Choroid plexus epithelial cell (primary cell): ENCODE measurements at places on chromosomes 7 and 10.
A peak's percentile ranks its signal among the peaks of the same experiment; 100 is the strongest.

DNA sequence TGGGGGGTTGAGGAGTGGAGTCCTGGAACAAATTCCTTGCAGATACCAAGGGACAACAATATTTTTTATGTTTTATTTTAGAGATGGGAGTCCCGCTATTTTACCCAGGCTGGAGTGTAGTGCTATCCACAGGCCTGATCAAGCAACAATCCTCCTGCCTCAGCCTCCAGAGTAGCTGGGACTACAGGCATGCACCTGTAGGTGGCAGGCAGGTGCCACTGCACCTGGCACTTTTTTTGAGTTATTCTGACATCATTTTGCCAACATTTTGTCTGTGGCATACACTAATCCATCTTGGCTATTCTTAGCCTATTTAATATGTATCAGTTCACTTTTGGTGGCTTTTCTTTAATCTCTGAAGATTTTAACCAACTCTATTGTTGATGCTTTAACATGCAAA lies 317.8 kb upstream of the MTPN start:
- no peak for DNase-seq

DNA sequence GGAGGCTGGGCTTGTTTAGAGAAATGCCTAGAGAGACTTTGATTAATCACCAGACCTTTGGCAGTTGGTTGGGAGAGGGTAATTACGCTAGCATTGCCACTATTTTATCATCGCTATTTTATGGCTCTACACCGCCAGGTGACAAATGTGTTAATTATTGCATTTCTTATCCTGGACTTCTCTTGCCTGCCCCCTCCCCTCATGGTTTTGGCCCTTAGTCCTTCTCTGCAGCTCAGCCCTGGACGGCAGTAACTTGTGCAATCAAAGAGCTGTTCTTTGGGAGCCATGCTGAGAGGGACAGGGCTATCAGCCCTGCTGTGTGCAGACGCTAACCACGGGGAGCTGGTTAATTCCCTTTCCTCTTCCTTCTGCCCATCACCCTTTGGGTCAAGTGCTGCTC lies 585.0 kb downstream of the AUTS2 start:
- DNase-seq, result peak; percentile 10

- DNase-seq, result no peak
Measured at GRCh38 chr7:151748733-151749132, 128.2 kb downstream of the PRKAG2 start.

- no peak for DNase-seq
Measured at GRCh38 chr10:33833566-33833965, 499.1 kb upstream of the NRP1 start.

- DNase-seq, result no peak
Measured at GRCh38 chr7:118109607-118110006, 74.4 kb upstream of the LSM8 start.

GRCh38 chr7:97381815-97382554 lies 264.5 kb downstream of the SDHAF3 start:
- DNase-seq, result no peak

DNA sequence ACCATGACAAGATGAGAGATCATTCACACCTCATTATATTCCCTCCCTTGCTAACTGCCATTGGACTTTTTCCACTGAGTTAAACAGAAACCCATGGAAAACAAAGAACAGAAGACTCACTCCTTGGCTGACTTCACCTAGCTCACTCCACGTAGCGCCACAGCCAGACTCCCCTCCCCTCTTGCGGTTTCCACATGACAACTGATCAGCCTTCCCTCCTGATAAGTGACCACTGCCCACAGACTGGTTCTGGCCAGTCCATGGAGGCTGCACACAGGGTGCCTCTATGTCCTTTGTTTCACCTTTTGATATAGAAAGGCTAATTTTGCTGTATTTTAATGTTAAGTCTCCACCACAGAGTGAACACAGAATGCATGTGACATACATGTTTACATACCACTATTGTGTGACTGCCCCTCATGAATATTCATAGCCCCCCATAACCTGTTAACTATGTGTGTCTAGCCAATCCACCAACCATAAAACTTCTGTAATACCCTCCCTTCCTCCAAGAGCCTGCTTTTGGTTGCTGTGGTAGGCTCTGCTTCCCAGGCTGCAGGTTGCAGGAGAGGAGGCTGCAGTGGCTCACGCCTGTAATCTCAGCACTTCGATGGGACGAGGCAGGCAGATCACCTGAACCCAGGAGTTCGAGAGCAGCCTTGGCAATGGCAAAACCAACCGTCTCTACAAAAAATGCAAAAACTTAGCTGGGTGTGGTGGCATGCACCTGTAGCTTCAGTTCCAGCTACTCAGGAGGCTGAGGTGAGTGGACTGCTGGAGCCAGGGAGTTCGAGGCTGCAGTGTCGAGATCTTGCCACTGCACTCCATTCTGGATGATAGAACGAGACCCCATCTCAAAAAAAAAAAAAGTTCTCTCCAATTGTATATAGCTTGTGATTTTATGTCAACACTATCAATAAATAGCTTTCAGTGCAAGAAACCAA lies 10.0 kb upstream of the IFIT5 start:
- no peak for DNase-seq

- DNase-seq, result peak; percentile 44
Measured at GRCh38 chr10:88545359-88545758, 37.8 kb downstream of the RNLS start.

DNA sequence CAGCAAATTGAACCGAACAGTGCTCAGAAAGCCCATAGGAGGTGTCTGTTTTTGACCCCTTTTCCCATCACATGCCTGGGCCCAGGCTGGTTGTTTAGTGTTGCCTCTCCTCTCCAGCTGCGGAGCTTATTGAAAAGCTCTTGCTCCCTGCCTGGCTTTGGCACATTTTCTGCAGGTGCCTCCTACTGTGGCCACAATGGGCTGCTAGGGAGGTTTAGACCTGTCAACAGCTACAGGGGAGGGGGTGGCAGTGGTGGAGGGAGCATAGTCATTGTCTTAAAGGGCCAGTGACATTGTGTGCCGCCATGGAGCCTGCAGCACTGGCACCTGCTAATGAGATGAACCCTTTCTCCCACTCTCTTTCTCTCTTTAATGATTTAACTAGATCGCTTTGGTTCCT lies 13.2 kb upstream of the ENO4 start:
- DNase-seq, result no peak

GRCh38 chr10:107966826-107967225 lies 802.3 kb upstream of the SORCS1 start:
- peak; percentile 10 for DNase-seq

DNA sequence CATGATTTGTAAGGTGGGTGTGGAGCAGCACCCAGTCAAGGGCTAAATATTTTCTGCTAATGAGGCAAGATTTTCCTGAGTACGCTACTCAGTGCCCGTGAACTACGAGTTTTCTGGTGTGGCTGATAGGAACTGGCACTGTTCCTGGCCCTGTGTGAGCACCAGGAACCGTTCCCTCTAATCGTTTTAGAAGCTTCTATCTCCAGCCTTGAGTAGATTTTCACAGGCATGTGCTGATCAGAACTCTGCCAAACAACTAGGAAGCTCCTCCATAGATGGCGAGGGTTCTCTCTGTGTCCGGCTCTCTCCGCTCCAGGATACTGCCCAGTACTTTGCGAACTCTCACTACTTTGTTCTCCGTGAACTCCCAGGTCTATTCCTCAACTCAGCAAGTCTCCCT lies 17.7 kb downstream of the TRIM4 start:
- DNase-seq, result no peak

GRCh38 chr7:142548978-142549377 lies 200.3 kb upstream of the PRSS1 start:
- peak; percentile 38 for DNase-seq

DNA sequence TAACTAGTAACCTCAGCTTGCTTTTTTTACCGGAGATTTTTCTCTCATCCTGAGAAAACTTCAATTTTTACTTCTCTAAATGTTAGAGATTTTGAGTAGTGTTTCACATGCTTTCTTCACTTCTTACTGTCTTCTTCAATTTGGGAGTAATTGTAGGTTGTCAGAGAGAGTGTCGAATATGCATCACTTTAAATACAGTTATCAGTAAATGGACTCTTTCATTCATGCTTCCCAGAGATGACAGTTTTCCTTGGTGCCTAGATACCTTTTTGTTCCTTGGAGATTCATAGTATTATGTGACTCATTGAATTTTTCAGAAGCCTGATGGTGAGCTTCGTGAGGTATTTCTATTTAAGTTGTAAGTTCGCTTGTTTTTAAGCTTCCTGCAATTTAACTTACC lies 169.7 kb downstream of the ADK start:
- no peak for DNase-seq

GRCh38 chr10:105063796-105064195 lies 422.7 kb downstream of the SORCS3 start:
- DNase-seq, result peak; percentile 1

- DNase-seq, result no peak
Measured at GRCh38 chr10:75865413-75866299, 434.2 kb downstream of the LRMDA start.

GRCh38 chr10:124162774-124163354 lies 69.5 kb upstream of the CHST15 start:
- no peak for DNase-seq

GRCh38 chr10:117796130-117796745 lies 250.5 kb downstream of the RAB11FIP2 start:
- DNase-seq, result no peak

- no peak for DNase-seq
Measured at GRCh38 chr10:12505683-12506082, 156.3 kb downstream of the CAMK1D start.

DNA sequence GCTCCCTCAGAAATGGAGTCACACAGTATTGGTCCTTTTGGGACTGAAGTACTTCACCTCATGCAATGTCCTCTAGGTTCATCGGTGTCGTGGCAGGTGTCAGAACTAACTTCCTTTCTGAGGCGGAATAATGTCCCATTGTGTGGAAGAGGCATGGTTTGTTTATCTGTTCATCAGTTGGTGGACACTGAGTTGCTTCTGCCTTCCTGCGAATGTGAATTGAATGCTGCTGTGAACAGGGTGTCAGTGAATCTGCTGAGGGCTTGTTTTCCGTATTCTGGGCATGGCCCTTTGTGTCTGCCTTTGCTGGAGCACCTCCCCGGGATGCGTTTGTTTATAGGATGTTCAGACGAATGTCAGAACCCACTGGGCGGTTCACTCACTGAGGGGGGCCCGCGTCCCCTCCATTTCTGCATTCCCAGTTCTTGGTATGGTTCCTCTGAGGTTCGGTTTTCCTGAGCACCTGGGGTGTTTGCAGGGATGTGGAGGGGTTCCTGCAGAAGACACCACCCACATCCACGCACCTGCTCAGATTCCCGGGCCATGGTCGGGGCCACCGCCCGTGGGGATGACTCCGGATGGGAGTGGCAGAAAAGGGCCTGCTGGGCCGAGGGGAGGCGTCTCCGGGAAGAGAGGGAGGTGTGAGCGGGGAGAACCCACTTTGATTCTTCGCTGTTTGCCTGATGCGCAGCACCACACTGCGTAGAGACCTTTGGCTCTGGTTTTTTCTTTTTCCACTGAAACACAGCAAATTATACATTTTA lies 33.1 kb downstream of the CHST12 start:
- DNase-seq, result no peak

- peak; percentile 69 for DNase-seq
Measured at GRCh38 chr10:24349379-24350001, 140.6 kb downstream of the KIAA1217 start.

GRCh38 chr10:34775044-34775637 lies 40.0 kb downstream of the PARD3 start:
- no peak for DNase-seq

DNA sequence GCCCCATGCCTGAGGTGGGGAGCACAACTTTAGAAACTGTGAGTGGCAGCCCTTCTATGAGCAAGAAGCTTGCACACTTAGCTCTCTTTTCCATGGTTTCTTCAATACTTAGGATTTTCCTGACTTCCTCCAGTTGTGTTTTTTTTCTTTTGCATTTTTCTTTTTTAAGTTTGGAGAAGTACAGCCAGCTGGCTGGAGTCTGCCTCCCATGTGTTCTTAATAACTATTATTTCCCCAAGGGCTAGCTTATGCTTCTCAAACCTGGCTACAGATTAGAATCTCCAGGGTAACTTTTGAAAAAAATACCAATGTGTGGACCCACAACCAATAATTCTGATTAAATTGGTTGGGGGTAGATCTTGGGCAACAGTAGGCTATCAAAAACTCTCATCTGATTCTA lies 37.4 kb upstream of the MEOX2 start:
- DNase-seq, result no peak

DNA sequence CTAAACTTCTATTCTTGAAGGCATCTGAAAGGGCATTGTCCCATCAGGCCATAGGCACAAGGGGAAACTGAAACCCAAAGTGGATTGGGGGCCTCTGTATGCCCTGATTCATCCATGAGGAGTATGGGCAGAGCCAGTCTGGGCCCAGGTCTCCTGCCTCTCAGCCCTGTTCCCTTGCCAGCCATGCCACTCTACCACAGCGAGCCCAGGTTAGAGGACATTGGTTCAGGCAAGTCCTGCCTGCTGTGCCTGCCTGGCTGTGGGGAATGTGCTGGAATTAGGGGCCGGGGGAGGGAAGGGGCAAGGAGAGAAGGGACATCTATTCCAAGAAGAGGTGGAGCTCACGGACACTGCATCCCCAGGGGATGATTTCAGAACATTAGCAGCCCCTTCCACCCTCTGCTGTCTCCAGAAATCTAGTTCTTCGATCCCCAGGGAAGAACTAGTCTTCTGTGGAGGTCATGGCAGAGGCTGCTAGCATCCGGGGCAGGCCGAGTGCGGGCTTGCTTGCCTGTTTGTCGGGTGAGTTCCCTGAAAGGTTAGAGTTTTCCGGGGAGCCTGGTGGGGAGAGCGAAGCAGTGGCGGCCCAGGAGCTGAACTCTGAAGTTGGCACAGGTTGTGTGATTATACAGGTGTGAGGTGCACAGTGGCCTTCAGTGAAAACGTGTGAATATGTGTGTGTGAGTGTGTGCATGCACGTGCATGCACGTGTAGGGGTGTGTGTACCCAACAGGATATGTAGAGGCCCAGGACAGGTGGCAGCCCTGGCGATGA lies 37.8 kb downstream of the TBATA start:
- no peak for DNase-seq

- DNase-seq, result no peak
Measured at GRCh38 chr7:66359656-66360211, 154.6 kb downstream of the TPST1 start.

DNA sequence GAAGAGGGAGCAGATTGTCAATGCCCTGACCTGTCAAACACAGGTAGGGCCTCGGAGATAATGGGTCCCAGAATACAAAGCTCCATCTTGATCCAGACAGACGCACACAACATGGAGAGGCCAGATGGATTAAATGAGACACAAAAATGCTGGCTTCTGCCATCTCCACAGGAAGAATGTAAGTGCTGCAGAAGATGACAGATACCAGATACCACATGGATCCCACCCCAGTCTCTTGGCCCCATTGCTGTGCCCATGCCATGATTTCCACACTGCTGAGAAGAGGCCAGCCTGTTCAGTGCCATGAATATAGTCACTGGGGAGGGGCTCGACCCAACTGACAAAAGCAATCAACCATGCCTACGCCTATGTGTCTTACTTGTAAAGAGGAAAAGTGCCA lies 487.9 kb downstream of the PARD3 start:
- no peak for DNase-seq

- DNase-seq, result no peak
Measured at GRCh38 chr7:91653286-91653685, 227.2 kb downstream of the MTERF1 start.
